Activated CD4-positive, alpha-beta T cell treated with anti-CD3 and anti-CD28 coated beads, Interleukin-2, amount 50 U/mL, for 16 hours (primary cell): ENCODE measurements at places on chromosomes 7 and 10.

GRCh38 chr7:142496545-142496991 is 238.7 kb upstream of the PRSS58 start:
- DNase-seq, result peak; percentile 43

DNA sequence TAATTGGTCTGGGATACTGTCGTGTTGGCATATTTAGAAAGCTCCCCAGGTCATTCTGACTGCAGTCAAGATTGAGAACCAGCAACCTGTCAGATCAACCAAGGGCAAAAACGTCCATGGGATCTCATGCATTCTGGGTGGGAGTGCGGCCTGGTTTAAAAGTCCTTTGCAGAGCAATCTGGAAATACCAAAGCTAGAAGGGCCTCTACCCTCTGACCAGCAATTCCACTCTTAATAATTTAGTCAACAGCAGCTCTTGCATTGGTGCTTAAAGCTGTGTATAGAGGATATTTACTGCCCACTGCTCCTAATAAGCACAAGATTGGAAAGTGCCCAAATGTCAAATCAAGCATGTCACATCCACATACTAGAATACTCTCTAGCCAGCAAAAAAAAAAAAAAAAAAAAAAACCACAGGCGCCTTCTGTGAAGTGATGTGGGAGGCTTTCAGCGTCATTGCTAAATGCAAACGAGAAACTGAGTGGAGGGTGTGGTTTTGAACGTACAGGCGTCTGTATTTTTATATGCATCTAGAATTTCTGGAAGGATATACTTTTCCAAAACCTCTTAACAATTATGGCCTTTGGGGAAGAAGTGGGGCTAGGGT is 44.8 kb upstream of the HSPA12A start:
- DNase-seq, result no peak

GRCh38 chr10:43222210-43222720 is 44.6 kb downstream of the RASGEF1A start:
- DNase-seq, result no peak

DNA sequence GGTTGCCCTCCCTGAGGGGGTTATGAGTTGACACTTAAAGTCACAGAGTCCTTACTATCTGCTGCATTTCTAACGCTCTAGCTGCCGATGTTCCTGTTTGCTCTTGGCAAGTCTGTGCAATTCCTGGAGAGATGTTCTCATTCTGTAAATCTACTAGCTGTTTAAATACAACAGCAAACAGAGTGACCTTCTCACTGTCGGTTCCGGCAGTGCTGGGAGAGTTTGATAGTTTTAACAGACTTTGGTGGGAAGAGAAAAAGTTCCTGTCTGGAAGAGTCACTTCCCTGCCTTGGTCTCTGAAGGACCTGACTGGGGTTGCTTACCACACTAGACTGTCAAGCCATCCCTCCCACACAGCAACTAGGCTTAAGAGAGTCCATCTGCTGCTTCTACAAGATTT is 63.3 kb upstream of the ELMO1 start:
- no peak for DNase-seq

DNA sequence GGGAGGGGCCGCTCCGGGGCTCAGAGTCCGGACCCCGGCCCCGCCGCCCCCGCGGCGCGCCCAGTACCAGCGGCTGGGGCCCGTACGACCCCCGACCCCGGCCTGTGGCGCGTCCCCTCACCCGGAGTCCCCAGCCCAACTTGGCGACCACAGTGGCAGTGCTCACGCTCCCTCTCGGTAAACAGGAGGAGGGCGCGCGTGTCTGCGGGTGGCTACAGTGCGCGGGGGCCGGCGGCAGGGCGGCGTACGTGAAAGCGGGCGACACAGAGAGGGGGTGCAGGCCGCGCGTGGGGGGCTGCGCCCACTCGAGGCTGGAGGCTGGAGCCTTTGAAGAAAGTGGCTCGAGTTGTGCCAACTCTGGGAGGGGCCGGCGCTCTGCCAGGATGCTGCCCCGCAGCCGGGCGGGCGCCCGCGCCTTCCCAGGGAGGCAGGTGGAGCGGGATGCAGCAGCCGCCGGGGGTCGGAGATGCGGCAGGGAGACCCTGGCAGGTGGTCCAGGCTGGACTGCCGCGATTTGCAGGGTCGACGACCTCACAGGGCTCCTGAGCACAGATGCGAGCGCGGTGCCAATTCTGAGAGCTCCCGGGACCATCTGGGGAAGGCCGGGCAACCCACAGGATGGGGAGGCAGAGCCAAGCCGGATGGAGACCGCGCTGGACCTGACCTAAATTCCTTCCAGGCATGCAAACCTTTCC is 655 bp downstream of the PTPRE start:
- no peak for DNase-seq

DNA sequence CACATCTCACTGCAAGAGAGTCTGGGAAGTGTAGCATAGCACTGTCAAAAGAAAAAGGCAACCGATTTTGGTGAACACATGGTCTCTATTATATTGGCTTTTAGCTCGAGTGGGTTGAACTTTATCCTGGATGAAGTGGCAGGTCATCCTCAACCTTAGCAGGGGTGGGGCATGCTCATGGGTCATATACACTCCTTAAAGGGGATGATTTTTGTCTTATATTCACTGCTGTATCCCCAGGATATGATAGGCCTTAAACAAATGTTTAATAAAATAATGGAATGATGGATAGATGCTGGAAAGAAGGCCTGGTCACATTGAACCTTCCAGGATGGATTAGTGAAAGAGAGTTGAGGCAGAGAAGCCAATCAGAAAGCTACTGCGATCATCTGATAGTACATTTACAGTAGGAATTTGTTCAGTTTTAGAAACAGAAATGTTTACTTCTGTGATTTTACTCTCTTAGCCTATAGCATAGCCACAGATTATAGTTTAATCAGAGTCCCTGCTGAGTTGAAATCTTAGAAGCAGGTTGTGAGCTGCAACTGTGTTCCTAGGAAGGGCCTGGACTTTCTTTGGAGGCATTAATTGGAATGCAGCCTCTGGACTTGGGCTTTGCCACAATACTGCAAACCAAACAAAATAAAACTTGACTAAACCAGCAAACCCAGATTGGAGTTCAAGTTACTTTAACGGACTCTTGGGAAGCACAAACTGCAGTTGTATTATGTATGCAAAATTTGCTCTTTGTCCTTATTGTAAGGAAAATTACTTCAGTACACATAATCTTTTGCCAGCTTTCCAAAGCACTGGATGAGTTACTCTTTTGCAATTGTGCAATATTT is 138.3 kb downstream of the BMPER start:
- no peak for DNase-seq

- DNase-seq, result no peak
These were observed 456.0 kb downstream of the SDK1 start for GRCh38 chr7:3757059-3757458.

DNA sequence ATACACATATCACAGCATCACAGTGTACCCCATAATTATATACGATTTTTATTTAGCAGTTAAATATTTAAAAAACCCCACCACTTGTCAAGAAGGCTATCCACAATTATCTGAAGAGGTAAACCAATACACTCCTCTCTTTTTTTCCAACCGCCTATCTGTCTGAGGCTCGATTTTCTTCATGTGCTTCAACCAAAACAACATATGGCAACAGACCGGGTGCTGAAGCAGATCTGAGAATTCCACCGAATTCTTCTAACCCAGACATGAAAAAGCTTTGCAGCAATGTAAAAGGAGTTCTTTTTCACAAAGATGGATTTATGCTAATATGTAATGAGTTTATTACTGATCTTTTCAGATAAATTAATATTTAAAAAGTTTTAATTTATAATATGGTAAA is 132.4 kb upstream of the RHEB start:
- DNase-seq, result no peak

GRCh38 chr7:29076631-29077030 is 69.7 kb downstream of the CPVL start:
- DNase-seq, result no peak

DNA sequence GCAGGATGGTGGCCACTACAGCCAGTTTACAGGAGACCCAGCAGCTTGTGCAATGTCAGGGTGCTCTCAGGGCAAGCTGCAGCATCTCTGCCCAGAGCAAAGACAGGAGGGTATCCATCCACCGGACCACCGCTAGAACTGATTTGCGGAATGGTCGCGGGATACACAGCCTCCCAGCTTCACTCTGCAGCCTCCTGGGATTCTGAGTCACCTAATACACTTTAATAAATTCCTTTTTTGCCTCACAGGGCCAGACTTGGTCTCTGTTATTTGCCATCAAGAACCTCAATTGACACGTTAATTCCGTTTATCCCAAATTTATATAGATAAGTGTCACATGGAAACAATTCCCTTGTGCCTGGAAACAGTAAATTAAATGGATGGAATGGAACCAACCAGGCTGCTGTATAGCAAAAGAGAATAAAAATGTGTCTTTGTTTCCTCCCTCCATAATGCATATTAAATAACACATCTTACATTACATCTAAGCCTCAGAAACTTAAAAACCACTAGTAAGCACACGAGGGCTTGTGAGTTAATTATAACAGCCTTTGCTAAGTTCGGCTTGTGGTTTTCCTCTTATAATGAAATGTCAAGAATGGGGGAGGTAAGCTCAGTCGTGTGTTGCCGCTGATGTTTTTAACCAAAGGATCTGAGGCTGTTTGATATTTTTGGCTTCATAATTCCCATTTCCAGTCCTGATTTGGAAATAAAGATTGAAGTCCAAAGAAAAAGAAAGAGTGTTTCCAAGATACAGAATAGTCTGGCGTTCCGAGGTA is 52.1 kb downstream of the ADRB1 start:
- DNase-seq, result no peak

DNA sequence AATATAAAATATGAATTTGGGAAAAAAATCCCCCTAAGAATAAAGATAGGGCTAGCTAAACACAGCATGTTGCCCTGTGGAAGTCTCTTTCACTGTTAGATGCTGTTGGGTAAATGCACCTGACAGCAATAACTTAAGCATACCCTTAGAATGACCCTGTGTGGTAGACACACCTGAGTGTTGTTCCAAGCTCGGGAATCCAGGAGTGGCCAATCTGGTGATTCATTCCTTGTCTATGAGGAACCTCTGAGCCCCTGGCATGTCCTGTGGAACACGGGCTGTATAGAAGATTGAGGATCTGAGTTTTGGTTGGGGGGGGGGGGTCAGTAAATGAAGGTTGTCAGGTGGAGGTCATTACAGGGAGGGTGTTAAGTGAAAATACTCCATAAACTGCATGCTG is 730.0 kb upstream of the IGFBP3 start:
- DNase-seq, result no peak

- DNase-seq, result no peak
These were observed 1.2 kb upstream of the CALU start for GRCh38 chr7:128737867-128738385.

GRCh38 chr7:103307503-103308231 is 10.4 kb downstream of the PMPCB start:
- DNase-seq, result no peak
